Cortex of kidney (tissue), 1 donor: ENCODE measurements at places on chromosomes 4 and X.

- no peak for DNase-seq
Observed at GRCh38 chr4:149735796-149736195, 79.8 kb downstream of the IQCM start.

DNA sequence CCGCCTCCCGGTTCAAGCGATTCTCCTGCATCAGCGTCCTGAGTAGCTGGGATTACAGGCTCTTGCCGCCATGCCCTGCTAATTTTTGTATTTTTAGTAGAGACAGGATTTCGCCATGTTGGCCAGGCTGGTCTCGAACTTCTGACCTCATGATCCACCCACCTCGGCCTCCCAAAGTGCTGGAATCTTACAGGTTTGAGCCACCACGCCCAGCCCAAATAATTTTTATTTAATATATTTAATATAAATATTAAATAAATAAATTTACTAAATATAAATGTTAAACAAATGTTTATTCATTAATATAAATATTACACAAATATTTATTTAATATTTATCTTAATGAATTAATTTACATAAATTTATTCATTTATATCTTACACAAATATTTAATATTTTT, 120.2 kb downstream of the SHOX start:
- DNase-seq, result no peak

DNA sequence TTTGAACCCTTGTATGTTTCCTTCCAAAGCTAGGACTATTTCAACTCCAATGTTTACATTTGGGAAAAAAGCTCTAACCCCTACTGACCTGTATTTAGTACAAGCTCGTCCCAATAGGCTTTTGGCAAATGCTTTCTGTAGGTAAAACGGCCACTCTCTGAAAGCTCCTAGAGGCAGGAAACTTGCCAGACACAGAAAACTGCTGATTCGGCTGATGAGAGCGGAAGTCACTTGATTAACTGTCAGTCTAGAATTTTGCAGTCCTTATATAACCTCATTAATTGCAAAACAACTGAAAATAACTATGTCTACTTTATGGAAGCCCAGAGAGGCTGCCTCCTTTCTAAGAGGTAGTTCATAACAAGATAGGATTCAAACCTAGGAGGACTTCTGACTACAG, 108.1 kb downstream of the TSPAN7 start:
- DNase-seq, result no peak

GRCh38 chrX:29274517-29274916, 687.3 kb downstream of the IL1RAPL1 start:
- DNase-seq, result no peak

- DNase-seq, result no peak
Observed at GRCh38 chr4:92021788-92022187, 282.0 kb upstream of the GRID2 start.

DNA sequence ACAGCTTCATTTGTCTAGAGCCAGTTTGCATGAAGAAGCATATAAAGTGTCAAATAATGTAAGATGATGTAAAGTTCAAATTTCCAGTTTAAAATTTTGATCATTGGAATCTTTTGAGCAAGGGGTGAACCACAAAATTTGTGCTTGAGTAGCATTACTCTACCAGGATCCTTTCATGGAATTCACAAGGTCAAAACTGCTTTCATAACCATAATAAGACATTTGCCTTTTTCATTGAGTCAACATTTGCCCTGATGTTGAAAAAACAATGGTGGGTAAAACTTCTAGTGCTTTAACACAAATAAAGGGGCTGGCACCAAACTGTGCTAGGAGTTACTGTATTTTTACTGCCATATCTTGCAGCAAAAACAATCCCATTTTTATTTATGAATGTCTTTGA, 142.2 kb downstream of the GLRA3 start:
- no peak for DNase-seq

- no peak for DNase-seq
Observed at GRCh38 chrX:131279197-131279596, 9.9 kb downstream of the IGSF1 start.

DNA sequence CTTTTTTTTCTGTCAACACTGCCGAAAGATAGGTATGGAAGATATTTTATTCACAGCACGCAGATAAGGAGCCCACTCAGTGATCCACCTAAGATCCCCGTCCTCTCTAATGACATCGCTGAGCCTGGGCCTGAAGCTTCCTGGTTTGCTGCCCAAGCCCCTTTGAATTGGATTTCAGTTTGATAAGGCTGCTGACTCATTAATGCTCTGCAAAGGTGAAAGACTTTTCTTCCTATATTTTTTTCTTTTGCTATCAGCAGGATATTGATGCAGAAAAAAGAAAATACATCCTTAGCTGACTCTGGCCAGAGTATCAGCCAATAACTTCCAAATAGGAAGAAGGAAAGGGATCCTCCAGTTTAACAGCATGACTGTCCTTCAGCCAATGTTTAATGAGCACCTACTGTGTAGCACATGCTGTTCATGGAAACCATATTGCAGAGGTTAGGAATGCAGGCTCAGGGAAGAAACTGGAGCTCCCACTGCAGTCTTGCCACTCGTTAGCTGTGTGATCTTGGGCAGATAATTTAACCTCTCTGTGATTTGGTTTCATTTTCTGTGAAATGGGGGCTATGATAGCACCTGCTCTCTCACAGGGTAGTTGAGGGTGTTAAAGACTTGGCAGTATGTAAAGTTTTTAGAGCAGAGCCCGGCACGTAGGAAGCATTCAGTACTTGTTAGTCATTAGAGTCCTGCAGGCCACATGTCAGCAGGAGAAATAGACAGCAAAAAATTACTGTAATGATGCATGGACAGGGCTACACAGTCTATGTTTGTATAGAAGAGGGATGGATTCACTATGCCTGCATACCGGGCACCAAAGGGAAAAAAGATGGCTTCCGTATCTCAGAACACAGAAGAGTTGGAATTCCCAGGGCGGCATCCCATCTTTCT, 39.3 kb downstream of the EVC start:
- no peak for DNase-seq

GRCh38 chrX:40300286-40300890, 202.6 kb upstream of the BCOR start:
- no peak for DNase-seq

- DNase-seq, result no peak
Observed at GRCh38 chrX:69762340-69762739, 146.4 kb downstream of the EDA start.

GRCh38 chr4:32340591-32340990, 1620.4 kb downstream of the PCDH7 start:
- no peak for DNase-seq

DNA sequence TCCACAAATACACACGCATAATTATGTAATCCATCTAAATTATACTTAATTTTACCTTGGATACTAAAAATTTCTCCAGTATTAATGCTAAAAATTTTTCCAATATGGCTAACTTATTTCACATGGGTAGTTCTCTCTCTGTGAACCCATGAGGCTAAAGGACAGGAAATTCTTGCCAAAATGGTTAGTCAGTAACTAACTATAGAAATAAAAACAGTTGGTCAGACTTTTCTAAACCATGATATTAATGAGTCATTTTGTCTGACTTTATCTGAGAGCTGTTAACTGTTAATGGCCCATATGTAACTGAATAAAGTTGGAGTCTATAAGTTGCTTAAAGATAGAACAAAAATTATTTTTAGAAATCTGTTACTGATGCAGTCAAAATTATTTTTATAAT, 549.4 kb downstream of the TLL1 start:
- no peak for DNase-seq

DNA sequence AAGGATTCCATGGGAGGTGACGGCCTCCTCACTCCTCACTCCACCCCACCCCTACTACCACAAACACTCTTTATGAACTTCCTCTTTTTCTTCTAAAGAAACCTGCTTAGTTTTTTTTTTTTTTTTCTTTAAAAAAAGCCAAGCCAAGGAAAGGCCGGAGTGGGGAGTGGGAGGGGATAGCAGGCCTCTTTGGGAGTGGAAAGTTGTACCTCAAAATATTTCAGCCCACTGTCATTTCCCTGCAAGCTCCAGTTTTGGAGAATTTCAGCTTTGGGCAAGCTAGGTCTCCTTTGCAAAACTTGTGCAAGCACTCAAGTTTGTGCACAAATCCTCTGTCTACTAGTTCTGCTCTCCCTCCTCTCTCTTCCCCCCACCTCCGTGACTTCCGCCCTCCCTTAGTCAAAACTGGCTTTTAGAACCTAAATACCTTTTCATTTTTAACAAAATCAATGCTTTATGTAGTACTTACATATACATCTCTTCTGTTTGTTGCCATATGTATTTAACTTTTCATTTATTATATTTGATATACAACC, 512 bp upstream of the ANTXR2 start:
- DNase-seq, result no peak

GRCh38 chr4:137266511-137266910, 265.8 kb downstream of the PCDH18 start:
- no peak for DNase-seq

DNA sequence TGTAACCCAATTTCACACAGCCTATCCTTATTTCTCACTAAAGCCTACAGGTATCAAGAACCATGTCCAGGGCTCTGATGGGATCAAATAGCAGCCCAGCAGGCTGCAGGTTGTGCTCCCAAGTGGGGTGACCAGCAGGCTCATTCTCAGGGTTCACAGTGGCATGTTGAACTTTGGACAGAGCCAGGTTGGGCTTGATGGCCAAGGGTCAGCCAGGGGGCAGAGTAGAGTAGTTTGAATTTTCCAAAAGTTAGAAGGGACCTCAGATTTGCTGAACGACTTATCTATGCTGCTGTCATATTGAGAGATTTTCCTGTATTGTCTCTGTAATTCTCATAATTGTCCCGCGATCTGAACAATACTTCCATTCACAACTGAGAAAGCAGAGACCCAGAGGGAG, 310.8 kb upstream of the BOD1L1 start:
- no peak for DNase-seq

DNA sequence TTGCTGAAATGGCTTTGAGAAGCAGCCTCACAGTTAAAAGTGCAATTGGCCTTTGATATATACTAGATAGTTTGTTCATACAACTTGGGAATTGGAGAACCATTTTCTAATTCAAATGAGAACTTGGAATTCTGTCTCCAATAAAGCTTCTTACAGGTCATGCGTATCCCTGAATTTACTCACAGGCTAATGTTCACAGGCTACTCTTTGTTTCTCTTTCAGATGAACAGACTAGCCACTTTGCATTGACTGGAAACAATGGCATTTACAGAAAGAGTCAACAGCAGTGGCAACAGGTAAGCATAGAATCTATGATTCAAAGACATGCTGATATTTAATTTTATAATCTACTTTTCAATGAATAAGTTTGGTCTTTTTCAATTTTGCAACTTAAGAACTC, 13.5 kb downstream of the AFF1 start:
- DNase-seq, result no peak
